ENCODE measurements at places on chromosomes 2 and 18. TPM values are rescaled to one million over a fixed set of nuclear protein-coding genes. Genes with fewer than 3 reads are reported as not detected.

DNA sequence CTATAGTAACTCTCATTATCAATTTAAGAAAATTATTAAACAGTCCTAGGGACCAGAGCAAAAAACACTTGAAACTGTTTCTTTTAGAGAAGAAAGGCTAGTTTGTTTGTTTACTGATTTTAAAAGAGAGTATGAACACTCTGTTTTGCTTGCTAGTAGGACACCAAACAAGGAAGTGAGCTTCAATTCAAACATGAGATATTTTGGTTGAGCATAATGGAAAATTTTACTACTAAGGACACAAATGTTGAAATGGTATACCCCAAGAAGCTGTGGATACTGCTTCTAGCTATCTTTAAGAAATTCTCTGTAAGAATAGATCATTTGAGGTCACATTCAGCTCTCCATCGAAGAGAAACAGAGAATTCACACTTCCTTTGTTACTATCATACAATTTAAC lies 216.3 kb upstream of the SMAD7 start:
- DNase-seq, result no peak

GRCh38 chr2:237280229-237280628 lies 133.7 kb downstream of the COL6A3 start:
- DNase-seq, result no peak

GRCh38 chr2:150222379-150222778 lies 265.1 kb downstream of the RND3 start:
- DNase-seq, result no peak

GRCh38 chr2:11819235-11819729 lies 72.8 kb downstream of the LPIN1 start:
- DNase-seq, result no peak

DNA sequence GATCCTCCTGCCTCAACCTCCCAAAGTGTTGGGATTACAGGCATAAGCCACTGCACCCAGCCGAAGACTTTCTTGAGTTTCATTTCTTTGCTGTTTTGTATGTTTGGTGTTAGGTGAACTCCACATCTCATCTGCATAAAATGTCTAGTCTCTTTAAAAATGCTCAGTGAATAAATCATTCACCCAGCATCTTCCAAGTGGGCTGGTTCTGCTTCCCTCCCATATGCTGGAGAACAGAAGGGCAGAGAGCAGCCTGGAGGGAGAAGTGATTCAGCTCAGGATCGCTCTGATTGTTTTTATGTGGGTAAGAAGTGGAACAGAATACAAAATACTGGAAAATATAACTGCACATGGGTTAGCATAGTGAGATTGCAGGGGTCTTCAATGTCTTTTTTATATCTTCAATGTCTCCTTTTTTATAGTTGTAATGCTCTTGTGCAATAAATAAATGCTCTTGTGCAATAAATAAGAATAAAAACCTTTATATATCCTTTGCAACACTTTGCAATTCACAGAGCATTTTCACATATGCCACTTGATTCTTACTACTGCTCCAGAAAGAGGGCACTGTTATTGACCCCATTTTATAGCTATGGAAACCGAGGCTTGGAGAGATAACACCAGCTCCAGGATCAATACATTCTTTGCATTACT lies 253.0 kb upstream of the NCKAP5 start:
- no peak for DNase-seq

The DUSP19 gene
- 7.0 TPM for total RNA-seq
